ENCODE measurements at places on chromosomes 2 and 18. TPM values are rescaled to one million over a fixed set of nuclear protein-coding genes. Genes with fewer than 3 reads are reported as not detected.

The GCG gene
- total RNA-seq = not detected

The GKN1 gene
- total RNA-seq = not detected

The UGT1A10 gene
- not detected for total RNA-seq

The RETSAT gene
- total RNA-seq = 74.9 TPM

The VIT gene
- total RNA-seq = not detected

The PTPRN gene
- not detected for total RNA-seq

The OTOS gene
- total RNA-seq = not detected

The KCNF1 gene
- total RNA-seq = 3.1 TPM

The PRSS56 gene
- total RNA-seq = not detected

The VAMP8 gene
- 6.2 TPM for total RNA-seq

The EML6 gene
- total RNA-seq = 0.13 TPM

The HOXD8 gene
- 12.6 TPM for total RNA-seq
